Right atrium auricular region (tissue), 2 donors: ENCODE measurements at places on chromosomes 13 and 19. TPM values are rescaled to one million over a fixed set of nuclear protein-coding genes. Genes with fewer than 3 reads are reported as not detected.

The F10 gene
- total RNA-seq = 27.5 TPM

The TBCB gene
- 107 TPM for total RNA-seq

The BTBD2 gene
- 54.8 TPM for total RNA-seq

The ZNF506 gene
- total RNA-seq = 14.2 TPM

The C5AR2 gene
- 1.1 TPM for total RNA-seq

The IGFL3 gene
- not detected for total RNA-seq

DNA sequence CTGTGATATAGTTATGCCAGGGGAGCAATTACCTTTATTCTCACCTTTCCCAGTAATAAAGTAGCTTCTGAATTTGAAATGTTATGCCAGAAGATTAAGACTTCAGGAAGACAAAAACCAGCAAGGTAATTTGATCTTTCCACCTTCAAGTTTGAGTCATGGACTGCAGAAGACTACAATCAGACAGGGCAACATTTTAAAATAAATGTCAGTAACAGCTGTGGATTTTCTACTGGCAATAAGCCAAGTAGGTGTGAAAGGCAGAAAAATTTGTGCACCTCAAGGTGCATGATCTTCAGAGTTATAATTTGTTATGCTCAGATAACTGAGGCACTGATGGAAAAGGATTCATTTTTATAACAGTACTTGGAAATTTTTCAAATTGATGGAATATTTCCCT is 54.9 kb downstream of the SLITRK1 start:
- no peak overlapping the region for H3K4me3 ChIP-seq
- DNase-seq = no peak
- H3K4me1 ChIP-seq = no peaks in the 10 kb centered on the region

DNA sequence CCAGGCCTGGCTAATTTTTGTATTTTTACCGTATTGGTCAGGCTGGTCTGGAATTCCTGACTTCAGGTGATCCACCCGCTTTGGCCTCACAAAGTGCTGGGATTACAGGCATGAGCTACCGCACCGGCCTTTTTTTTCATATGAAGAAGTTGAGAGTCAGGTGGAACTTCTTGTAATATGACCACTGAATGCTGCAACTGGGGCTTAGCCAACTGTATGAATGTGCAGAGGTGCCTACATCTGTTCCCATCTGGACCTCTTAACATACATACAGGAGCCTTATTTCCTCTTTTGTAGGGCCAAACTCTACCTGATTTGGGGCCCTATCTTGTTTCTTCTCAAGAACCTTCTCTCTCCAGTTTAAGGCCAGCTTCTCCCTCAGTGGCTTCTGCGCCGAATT is 11.9 kb upstream of the GGACT start:
- H3K4me1 ChIP-seq = no peaks in the 10 kb centered on the region
- no peaks in the 10 kb centered on the region for H3K27me3 ChIP-seq
- no peak overlapping the region for H3K4me3 ChIP-seq
- no peak overlapping the region for H3K27ac ChIP-seq

GRCh38 chr13:80828759-80829158 is 487.8 kb upstream of the SPRY2 start:
- no peaks in the 10 kb centered on the region for H3K27me3 ChIP-seq
- no peak overlapping the region for H3K4me3 ChIP-seq
- DNase-seq = no peak
- H3K36me3 ChIP-seq = no peaks in the 10 kb centered on the region
- no peaks in the 10 kb centered on the region for H3K4me1 ChIP-seq
- H3K27ac ChIP-seq = no peak overlapping the region

GRCh38 chr13:75694722-75695121 is 58.6 kb downstream of the LMO7 start:
- no peaks in the 10 kb centered on the region for H3K4me1 ChIP-seq
- no peak overlapping the region for H3K27ac ChIP-seq
- no peaks in the 10 kb centered on the region for H3K36me3 ChIP-seq
- H3K27me3 ChIP-seq = no peaks in the 10 kb centered on the region

DNA sequence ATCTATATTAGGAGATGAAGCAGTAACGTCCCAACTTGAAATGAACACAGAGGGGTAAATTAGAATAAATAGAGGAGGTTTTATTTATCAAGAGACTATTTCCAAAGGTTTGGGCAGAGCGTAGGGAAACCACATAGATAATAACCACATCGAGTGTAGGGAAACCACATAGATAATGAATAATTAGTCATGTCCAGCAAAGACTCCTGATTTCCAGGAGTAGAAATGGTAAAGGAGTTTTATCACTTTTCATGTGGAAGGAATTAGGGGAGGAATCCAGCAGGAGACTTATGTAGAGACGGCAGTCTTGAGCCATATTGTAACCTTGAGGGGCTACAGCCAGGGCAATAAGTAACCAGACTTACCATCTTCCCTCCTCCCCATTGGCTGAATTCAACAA is 136.3 kb upstream of the CSNK1A1L start:
- H3K27ac ChIP-seq = no peak overlapping the region
- H3K4me3 ChIP-seq = no peak overlapping the region
- DNase-seq = no peak
- no peaks in the 10 kb centered on the region for H3K4me1 ChIP-seq

- no peak for DNase-seq
- no peak overlapping the region for H3K27ac ChIP-seq
Observed at GRCh38 chr13:78602561-78603239, 652 bp downstream of the POU4F1 start.

GRCh38 chr19:1587872-1588271 is 4.8 kb downstream of the MBD3 start:
- no peak for DNase-seq
- peaks cover 25% of the 10 kb centered on the region for H3K4me1 ChIP-seq
- H3K36me3 ChIP-seq = peaks cover 14% of the 10 kb centered on the region
- no peaks in the 10 kb centered on the region for H3K27me3 ChIP-seq

GRCh38 chr19:13838435-13839129 is 38.4 kb upstream of the NANOS3 start:
- H3K27ac ChIP-seq = peak overlapping the region; percentile 100
- H3K27me3 ChIP-seq = no peaks in the 10 kb centered on the region
- H3K4me1 ChIP-seq = peaks cover 84% of the 10 kb centered on the region
- H3K36me3 ChIP-seq = peaks cover 51% of the 10 kb centered on the region
- H3K4me3 ChIP-seq = peak overlapping the region; percentile 100
- no peak for DNase-seq

DNA sequence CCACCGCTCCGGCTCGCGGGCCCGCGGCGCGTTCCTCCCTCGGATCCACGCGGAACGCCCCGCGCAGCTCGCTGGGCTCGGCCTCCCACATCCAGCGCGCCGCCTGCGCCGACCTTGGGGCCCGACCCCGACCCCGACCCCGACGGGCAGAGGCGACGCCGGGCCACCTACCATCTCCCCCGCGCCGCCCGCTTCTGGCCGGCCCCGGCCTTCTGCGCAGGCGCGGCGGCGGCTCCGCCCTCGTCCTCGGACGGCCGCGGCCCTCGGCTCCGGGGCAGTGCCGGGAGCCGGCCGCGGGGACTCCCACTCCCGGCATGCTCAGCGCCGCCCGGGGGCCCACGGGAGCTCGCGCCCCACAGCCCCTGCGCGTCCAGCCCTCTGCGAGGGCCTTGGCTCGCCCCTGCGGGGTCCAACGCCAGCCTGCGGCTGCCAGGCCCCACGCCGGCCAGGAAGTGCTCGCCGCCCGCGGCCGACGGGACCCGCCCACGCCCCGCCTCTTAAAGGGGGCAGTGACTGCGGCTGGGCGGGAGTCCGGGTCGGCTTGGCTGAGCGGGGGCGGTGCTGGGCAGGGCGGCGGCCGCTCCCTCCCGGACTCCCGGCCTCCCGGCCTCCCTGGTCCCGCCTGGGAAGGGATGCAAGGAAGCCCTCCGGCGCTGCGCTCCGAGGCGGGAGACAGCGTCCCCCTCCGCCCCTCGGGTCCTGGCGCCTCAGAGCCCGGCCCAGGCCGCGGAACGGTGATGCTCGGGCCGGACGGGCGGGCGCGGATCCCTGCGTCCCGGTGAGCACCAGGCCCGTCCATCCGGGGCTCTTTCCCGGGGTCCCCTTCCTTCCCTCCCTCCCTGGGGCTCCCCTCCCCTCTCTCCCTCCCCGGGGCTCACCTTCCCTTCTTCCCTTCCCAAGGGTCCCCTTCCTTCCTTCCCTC is at the start of gene DCUN1D2:
Gene DCUN1D2 (minus strand): TSS at position 216 of the 922 bp plus-strand sequence. CDS start 42 bp downstream, at position 174.
- peak; percentile 91 for DNase-seq
- H3K36me3 ChIP-seq = peaks cover 4% of the 10 kb centered on the region
- H3K4me3 ChIP-seq = peak within 1 kb of the TSS; percentile 80
- H3K27me3 ChIP-seq = no peaks in the 10 kb centered on the region
- no peaks in the 10 kb centered on the region for H3K4me1 ChIP-seq
- peak within 1 kb of the TSS; percentile 90 for H3K27ac ChIP-seq

DNA sequence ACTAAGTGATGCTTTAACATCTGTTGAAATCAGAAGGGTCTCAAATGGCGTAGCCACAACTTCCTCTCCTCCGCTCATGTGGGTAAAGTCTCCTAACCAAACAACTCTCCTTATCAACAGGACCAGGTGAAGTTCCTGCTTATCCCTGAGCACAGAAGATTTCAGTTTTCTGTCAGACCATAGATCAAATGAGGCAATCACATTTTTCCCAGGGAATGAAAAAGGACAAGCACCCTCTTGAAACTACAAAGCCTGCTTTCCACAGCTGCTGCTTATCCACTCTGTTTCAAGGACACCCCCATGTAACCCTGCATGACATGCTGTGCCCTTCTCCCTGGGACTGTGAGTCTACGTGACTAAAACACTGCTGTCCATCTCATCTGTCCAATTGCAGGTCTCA is 788.3 kb upstream of the SLITRK5 start:
- H3K27ac ChIP-seq = no peak overlapping the region
- no peaks in the 10 kb centered on the region for H3K36me3 ChIP-seq
- H3K4me1 ChIP-seq = no peaks in the 10 kb centered on the region
- no peaks in the 10 kb centered on the region for H3K27me3 ChIP-seq
- no peak for DNase-seq

- H3K4me3 ChIP-seq = peak overlapping the region; percentile 30
- H3K36me3 ChIP-seq = peaks cover 29% of the 10 kb centered on the region
- H3K27me3 ChIP-seq = no peaks in the 10 kb centered on the region
Observed at GRCh38 chr19:55112777-55113569, 4.5 kb downstream of the PPP1R12C start.

GRCh38 chr19:18712981-18713380 is 29.5 kb downstream of the CRTC1 start:
- no peaks in the 10 kb centered on the region for H3K36me3 ChIP-seq
- H3K4me1 ChIP-seq = peaks cover 44% of the 10 kb centered on the region

- no peaks in the 10 kb centered on the region for H3K4me1 ChIP-seq
- H3K4me3 ChIP-seq = no peak overlapping the region
- no peak overlapping the region for H3K27ac ChIP-seq
- H3K36me3 ChIP-seq = no peaks in the 10 kb centered on the region
- DNase-seq = no peak
Observed at GRCh38 chr13:37457612-37458011, 141.0 kb downstream of the POSTN start.
